ENCODE measurements at places on chromosomes 13 and 19. TPM values are rescaled to one million over a fixed set of nuclear protein-coding genes. Genes with fewer than 3 reads are reported as not detected.

IL4I1 gene
- not detected for total RNA-seq

RHPN2 gene
- 0.66 TPM for total RNA-seq

CRLF1 gene
- total RNA-seq, result 62.0 TPM

CPB2 gene
- not detected for total RNA-seq

SCN1B gene
- total RNA-seq, result 8.5 TPM

CACNG7 gene
- not detected for total RNA-seq

OR10H1 gene
- not detected for total RNA-seq

ZNF468 gene
- 15.3 TPM for total RNA-seq

IGLON5 gene
- 0.82 TPM for total RNA-seq

ZNF112 gene
- 4.6 TPM for total RNA-seq
